ENCODE measurements at places on chromosomes 16 and 17.

DNA sequence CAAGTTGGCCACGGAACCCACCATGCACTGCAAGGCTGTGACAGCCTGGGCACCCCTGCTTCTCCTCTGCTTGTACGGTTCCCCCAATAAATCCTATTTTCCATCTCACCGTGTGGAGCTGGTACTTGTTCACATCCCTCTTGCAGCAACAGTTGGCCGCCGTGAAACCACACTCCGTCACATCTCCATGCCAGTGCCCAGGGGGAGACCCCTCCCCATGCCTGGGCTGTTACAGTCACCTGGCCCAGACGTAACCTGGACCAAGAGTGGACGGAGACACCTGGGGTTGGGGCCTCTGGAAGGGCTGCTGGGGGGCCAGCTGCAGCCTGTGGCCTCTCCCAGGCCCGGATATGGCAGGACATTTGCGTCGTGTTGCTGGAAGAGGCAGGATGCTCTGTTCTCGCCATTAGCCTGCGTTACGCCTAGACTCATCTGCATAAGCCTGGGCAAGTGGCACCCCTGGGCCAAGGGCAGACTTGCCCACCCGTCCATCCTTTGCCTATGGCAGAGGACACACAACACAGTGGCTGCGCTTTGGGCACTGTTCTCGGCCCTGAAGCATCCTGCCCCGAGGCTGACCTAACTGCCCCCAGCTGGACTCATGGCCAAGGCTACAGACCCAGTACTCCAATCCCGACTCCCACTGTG lies 14.2 kb upstream of the KREMEN2 start:
- DNase-seq = no peak

GRCh38 chr17:48100591-48101011 lies 677 bp downstream of the CBX1 start:
- DNase-seq = no peak

GRCh38 chr16:21277045-21277926 lies 804 bp downstream of the CRYM start:
- DNase-seq = no peak

GRCh38 chr17:45677770-45678169 lies 106.3 kb upstream of the CRHR1 start:
- DNase-seq = no peak

- no peak for DNase-seq
Measured at GRCh38 chr17:31007695-31008373, 37.0 kb downstream of the RNF135 start.

DNA sequence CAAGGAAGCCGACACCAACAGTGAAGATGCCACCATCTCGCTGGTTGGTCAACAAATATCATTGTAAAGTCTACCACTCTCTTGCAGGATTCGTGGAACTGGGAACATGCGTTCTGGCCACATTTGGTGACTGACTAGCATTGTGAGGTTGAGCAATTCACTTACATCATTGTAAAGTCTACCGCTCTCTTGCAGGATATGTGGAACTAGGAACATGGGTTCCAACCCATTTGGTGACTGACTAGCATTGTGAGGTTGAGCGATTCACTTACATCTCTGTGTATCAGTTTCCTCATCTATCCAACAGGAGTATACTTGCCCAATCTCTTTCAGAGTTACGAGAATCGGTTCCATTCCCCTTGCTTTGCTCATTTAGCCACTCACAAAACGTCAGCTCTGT lies 42.6 kb upstream of the RPH3AL start:
- DNase-seq = no peak

DNA sequence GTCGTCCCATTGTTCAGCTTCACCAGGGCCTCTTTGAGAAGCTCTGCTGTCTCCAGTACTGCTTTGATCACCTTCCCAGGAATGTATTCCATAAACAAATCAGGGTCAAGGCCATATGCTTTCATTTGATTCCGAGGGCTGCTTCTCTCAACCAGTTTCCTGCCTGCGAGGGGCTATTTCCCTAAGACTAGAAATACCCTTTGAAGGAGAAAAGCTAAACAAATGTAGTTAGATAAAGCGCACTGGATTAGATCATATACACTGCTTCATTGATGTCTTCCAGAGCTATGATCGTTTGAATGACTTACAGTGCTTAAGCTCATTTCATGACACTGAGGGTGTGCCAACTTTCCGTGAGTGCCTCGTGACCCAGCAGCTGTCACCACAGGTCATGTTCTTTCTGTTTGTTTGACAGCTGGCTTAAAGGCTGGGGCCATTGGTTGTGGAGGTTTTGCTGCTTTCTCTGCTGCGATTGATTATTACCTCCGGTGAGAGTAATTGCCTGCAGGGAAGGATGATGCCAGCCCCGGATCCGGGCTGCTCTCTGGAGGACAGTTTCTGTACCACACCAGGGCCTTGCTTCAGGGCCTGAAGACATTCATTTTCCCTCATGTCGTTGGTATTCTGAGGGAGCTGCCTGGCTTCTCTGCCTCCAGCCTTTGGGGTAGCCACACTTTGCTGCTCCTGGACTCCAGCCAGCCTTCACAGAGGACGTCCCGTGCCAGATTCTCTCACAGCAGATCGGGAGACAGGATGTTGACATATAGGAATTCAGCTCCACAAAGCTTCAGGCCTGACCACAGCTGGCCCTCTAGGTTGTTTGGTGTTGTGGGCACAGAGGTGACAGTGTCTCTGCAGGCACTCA lies 3.9 kb downstream of the TIMM22 start:
- no peak for DNase-seq

DNA sequence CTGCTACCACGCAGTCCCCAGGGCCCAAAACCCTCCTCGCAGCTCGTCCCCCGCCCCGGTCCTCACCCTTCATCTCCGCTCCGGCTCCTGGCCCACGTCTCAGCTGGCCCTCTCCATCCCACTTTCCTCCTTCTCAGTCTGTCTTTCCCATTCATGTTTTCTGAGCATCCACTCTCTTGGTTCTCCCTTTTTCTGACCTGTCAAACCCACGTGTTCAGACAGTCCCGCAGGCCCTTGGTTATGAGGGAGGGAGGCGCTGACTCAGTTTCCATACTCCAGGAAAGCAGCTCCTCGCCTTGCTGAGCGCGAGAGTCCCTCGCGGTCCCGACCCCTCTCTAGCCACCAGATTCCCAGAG lies 392 bp upstream of the HID1 start:
- DNase-seq = no peak

GRCh38 chr16:13634959-13635358 lies 285.0 kb upstream of the ERCC4 start:
- DNase-seq = no peak

DNA sequence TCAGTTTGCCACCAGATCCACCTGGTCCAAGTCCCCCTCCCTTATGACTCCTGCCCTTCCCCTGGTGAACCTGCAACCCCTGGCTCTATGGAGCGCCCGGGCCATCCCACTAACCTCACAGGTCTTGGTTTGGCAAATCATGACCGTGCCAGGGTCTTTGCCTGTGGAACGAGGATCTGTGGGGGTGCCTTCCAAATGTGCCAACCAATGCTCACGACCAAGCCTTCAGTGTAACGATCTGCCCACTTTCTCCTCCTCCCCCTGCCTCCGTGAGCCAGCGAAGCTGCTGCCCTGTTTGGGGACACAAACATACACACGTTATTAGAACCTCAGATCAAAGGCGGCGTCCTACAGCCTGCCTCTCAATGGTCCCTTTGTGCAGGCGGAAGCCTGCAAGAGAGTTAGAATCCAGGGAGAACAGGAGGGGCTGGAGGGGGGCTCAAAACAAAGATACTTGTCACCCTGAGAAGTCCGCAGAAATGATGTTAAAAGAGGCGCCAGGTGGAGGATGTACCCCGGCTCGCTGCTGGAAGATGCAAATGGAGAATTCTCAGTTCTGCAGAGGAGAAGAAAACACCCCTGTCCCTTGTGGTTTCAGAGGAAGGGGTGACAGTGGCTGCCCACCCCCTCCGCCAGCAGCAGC lies 9.0 kb upstream of the NKD1 start:
- no peak for DNase-seq

Measured in spinal cord (tissue), 10 donors.